ENCODE measurements at places on chromosomes 12 and 14.
A peak's percentile ranks its signal among the peaks of the same experiment; 100 is the strongest.

GRCh38 chr12:91009319-91009950, 4.7 kb upstream of the EPYC start:
- DNase-seq: peak; percentile 19

DNA sequence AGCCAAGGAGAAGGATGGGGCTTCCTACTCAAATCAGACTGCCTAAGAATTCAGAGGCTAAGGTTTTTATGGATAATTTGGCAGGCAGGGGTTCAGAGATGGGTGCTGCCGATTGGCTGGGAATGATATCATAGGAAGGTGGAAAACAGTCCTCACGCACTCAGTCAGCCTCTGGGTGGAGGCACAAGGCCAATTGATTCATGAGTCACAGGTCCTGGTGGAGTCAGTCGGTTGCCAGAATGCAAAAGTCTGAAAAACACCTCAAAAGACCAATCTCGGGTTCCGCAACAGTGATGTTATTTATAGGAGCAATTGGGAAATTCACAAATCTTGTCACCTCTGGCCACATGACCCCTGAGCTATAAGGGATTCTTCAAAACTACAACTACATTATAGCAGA, 105.5 kb downstream of the GXYLT1 start:
- DNase-seq: no peak

DNA sequence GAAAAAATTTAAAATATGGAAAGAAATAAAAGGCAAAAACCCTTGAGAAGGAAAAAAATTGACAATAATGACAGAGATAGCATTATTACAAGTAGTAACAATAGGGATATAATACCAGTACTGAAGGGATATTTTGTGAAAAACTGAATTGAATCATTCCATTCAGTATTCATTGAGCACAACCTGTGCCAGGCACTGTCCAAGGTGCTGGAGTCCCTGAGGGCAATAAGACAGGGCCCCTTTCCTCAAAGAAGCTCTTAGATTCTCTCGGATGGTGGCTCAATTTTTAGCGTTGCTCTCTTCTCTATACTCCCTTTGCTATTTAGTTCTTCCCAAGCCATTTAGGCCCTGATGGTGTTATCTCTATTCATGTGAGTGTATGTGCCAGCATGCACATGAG, 34.3 kb upstream of the GAS2L3 start:
- no peak for DNase-seq

DNA sequence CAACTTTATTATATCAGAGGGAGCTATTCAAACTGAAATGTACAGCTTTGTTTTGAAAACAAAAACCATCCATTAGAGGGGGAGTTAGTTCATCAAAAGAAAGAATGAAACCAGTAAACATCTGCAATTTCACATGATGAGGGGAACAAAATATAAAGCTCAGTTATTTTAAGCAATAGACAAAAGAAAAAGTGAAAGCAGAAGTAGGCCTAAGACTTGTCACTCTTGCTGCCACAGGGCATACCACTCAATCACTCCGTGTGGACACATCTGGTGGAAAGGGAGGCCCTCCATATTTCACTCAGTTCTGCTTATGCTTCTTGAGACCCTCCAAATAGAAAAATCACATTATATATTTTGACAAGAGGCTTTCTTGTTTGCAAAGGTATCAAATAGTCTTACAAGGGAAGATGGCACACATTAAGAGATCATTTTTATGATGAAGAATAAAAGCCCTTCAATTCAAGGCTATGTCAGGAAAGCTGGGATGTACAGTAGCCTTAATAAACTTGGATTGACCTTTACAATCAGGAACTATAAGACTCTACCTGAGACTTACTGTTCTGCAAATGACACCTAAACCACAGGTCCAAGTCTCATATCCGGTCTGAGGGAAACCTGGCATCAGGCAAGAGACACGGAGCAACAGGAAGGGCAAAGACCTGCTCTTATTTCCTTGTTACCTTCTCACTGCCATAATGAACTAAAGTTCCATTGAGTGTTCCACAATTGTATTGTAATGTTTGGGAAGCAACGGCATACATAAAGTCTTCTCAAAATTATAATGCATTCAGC, 222.5 kb upstream of the GRIP1 start:
- no peak for DNase-seq

- DNase-seq: peak; percentile 47
Measured at GRCh38 chr12:103422746-103423515, 72.8 kb downstream of the C12orf42 start.

GRCh38 chr14:74942608-74943007, 12.8 kb downstream of the PGF start:
- DNase-seq: no peak

DNA sequence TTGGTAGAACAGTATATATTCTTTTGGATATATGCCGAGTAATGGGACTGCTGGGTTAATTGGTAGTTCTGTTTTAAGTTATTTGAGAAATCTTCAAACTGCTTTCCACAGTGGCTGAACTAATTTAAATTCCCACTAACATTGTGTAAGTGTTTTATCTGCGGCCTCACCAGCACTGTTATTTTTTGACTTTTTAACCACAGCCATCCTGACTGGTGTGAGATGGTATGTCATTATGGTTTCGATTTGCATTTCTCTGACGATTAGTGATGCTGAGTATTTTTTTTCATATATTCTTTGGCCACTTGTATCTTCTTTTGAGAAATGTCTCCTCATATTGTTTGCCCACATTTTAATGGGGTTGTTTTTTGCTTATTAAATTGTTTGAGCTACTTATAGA, 357.4 kb downstream of the C12orf50 start:
- no peak for DNase-seq

DNA sequence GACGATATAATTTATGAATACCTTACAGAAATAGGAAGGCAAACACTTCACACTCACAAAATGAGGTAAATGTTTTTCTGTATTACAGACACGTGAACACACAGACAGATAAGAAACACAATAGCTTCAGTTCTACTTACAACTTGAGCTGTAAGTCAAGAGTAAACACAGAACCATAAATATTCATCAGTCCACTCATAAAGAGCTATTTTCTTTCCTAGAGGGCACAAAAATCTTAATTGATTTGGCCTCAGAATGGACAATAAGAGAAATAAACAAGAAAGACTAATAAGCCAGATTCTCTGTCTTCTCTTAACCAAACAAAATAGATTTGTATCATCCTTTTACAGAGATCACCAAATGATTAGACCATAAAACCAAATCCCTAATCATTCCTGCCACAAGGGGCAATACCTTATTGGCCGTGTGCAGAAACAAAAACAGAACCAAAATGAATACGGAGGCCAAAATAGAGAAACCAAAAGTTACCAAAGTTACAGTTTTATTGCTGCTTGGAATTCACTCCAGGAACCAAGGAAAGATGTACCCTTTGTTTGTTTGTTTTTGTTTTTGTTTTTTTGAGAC, 38.1 kb upstream of the GARIN2 start:
- no peak for DNase-seq

GRCh38 chr12:50110762-50111351, 1.2 kb upstream of the COX14 start:
- DNase-seq: peak; percentile 11

- no peak for DNase-seq
Measured at GRCh38 chr12:15535352-15535781, 213.1 kb downstream of the PTPRO start.

- DNase-seq: peak; percentile 27
Measured at GRCh38 chr14:91019673-91020072, 40.8 kb downstream of the RPS6KA5 start.

- DNase-seq: no peak
Measured at GRCh38 chr14:71471634-71472355, 460.4 kb upstream of the RGS6 start.

DNA sequence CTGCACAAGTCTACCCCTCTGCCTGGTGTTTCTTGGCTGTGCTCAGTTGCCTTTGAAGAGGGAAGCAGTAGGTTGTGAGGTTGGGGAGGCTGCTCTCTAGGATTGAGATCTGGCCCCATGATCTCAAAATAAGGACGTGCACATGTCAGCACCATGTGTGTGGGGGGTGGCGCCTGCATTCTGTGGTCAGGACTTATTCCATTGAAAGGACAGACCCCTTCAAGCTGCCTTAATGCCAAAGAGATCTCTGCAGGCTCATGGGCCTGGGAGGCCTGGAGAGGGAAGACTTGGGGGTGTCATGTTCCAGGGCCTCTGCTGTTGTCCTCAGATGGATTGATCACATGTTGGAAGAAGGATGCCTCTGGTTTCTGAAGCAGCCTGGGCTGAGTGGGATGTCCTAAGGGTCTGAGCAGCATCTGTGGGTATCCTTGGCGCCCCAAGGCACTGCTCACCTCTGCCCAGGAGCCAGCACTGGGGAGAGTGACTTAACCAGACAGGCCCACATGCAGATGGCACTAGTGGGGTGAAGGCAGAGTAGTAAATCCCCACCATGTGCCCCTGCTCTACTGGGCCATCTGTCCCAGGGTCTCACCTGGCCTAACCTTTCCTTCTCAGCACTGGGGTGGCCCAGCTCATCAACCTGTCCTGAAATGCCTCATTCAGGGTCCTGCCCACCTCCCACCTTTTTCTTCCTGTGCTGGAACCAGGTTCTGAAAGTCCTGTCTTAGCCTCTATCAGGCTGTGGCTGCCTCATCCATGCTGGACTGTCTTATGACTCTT, 118.9 kb downstream of the ADGRD1 start:
- no peak for DNase-seq

DNA sequence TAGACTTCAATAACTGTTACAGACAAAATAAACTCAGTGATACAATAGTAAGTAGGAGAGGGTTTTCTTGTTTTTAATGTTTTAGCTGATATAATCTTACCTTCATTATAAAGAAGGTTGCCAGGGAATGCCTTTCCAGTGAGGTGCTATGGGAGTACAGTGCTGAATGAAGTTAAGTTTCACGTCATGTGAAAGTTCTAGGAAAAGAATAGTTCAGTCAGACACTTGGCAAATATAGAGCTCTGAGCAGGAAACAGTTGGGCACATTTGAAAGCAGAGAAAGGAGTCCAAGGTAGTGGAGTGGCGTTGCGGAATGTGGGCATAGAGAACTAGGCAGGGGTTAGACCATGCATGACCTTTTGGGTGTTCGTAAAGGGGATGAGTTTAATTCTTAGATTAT, 88.6 kb upstream of the DCN start:
- no peak for DNase-seq

- DNase-seq: peak; percentile 95
Measured at GRCh38 chr12:98741556-98742265, 96.6 kb downstream of the APAF1 start.

DNA sequence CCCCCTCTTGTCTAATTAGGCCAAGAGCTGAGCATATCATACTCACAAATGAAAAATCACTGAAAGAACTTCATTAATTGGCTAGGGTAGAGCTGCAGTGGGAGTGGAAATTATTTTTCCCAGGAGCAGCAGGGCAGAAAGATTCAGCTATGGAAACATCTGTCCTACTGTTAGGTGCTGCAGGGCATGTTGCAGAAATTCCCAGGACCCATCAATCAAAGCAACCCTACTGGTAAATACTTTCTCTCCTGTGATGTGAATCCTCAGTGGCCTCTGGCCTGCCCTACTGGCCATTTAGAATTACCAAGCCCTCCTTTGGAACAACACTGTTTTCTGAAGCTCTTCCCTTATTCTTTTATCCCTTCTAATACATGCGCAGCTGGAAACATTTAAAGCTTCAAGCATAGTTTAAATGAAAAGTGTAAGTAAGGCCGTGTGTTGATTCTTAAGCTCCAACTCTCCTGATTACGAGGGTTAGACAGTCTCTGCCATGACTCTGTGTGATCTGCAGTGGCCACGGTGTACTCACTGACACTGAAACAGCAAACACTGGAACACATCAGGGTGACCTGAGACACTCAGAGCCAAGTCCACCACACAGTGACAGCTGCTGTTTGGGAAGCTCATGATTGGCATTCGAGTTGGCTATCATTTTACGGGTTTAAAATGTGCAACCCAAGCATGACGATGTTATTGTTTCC, 62.6 kb upstream of the TMCC3 start:
- DNase-seq: no peak

- no peak for DNase-seq
Measured at GRCh38 chr14:46887144-46887543, 235.6 kb upstream of the RPL10L start.

GRCh38 chr14:66009089-66009488, 477.1 kb upstream of the CCDC196 start:
- no peak for DNase-seq

- no peak for DNase-seq
Measured at GRCh38 chr12:120988234-120988633, 9.9 kb downstream of the HNF1A start.

Measured in NCI-H524 (cell line).